ENCODE measurements at places on chromosomes 4 and X.

DNA sequence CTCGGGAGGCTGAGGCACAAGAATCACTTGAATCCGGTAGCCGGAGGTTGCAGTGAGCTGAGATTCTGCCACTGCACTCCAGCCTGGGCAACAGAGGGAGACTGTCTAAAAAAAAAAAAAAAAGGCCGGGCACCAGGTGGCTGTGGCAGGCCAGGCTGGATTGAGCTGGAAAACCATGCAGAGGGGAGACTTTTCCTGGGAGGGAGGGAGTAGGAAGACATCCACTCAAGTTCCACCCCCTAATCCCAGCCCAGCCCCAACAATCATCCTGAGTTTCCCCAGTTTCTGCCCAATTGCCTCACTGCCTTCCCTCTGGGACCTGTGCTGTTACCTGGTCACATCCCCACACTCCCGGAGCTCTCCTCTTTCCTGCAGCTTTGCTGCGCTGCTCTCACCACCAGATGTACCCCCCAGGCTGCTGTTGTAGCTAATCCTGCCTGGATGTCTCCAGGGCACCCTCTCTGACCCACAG, 9.0 kb upstream of the TSPYL2 start:
- DNase-seq, result no peak

DNA sequence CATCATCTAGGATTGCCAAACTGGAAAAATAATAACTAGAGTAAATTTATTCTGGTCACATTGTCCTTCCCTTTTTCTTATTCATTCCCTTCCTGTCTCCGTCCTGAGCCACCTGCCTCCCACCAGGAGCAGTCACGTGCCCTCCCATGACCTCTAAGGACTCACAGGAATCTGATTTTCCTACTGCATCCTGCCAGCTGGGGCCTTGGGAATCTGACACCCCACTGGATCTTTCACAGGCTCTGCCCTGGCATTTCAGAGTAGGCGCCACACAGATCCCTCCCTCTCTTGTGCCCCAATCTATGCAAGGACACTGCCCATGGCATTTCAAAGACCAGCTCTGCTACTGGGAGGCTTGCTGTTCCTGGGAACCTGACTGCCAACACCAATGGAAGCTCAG, 520.5 kb downstream of the PPARGC1A start:
- DNase-seq, result no peak

DNA sequence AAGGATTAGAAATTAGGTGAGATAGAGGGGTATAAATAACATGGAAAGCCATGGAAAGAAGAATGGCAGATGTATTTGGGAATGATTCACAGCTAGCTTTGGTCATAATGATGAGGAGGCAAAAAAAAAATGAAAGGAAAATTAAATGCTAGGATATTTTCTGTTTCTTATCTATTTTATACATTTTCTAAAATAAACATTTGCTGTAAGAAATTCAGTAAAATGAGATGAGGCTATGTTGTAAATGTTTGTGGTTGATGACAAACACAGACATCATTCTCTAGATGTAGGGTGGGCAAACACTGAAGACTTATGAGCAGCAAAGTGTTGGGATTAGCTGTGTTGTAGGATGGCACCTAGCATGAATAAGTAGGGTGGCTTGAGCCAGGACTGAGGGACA, 407.1 kb downstream of the IL15 start:
- DNase-seq, result no peak

- no peak for DNase-seq
These were observed 10.9 kb upstream of the WDFY3 start for GRCh38 chr4:84977396-84977795.

GRCh38 chrX:39661116-39661907, 436.4 kb downstream of the BCOR start:
- DNase-seq, result no peak

DNA sequence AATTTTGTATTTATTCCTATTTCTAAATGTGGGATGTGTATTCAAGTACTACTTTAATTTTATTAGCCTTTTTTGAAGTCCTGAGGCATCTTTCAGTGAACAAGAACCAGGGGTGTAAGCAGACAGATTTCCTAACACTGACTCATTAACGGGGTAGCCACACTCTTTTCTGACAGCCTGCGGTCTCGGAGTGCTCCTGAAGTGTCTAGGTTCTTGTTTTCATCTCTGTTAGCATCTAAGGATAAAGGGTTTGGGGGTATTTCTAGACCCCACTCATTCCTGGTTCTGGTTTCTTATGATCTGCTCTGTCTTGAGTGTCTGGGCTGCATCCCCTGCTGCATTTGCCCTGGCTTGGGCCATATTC, 71.9 kb downstream of the GC start:
- no peak for DNase-seq

DNA sequence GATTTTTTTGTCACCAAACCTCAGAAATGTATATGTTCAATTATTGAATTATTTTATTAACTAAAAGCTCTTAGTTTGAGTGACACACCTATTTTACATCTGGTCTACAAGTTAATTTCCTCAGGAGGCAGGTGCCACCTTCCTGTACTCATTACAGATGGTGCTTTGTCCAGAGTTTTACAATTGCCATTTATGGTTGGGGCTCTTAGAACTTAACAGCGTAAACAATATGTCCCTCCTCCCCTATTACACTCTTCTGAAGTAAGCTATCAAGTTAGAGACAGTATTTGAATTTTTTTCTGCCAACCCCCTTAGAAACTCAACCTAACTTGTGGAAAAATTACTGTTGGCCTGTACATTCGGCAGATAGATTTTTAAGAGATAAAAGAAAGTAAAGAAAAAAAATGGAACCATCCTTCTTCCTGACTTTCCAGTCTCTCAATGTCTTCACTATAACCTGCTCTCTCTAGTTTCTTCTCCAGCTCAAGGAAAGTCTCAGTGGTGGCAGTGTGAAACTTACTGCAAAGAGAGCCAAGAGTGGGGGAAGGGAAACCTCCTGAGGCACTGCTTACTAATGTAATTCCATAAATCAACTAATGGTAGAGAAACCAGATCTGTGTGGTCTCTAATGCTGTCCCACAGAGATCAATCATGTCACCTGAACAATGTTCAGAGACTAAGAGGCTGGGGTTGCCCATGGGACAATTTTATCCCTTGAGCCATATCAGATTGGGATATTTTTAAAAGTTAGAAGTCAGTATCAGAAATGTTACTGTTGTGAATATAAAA, 7.8 kb downstream of the CXXC4 start:
- DNase-seq, result no peak

- no peak for DNase-seq
These were observed 18.1 kb downstream of the KIT start for GRCh38 chr4:54675721-54676461.

DNA sequence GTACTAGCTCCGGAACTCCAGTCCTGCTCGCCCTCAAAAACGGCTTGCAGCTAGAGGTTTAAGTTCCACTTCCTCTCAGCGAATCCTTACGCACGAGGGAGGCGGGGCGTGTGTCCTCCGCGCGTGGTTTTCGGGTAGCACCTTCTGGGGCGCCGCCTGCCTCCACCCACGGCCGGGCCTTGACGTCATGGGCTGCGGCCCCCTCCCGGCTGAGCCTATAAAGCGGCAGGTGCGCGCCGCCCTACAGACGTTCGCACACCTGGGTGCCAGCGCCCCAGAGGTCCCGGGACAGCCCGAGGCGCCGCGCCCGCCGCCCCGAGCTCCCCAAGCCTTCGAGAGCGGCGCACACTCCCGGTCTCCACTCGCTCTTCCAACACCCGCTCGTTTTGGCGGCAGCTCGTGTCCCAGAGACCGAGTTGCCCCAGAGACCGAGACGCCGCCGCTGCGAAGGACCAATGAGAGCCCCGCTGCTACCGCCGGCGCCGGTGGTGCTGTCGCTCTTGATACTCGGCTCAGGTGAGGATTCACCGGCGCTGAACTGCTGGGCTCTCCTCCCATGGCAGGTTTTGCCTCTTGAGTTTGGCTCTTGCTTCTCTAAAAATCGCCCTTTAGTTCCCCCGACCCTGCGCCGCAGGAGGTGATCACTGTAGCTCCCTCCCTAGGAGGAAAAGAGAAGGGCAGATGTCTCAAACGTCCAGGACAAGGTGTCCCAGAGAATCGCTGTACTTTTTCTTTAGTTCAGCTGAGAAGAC, at the start of gene AREG:
Gene AREG (plus strand): TSS at position 246 of the 752 bp plus-strand sequence. CDS start 210 bp downstream, at position 456.
- peak; percentile 83 for DNase-seq

DNA sequence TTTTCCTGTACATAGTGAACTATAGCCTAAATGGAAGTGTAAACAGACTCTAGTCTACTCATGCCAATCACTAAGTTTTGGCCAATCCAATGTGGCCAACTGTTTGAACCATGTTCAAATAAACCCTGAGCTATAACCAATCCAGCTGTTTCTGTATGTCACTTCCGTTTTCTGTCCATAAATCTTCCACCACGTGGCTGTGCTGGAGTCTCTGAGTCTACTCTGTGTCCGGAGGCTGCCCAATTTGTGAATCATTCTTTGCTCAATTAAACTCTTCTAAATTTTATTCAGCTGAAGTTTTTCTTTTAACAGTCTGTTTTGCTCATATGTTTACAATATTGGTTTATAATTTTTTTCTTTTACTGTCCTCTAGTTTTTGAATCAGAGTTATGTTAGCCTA, 112.3 kb upstream of the BANK1 start:
- DNase-seq, result no peak

- no peak for DNase-seq
These were observed 303.8 kb upstream of the KLF3 start for GRCh38 chr4:38360201-38360600.

GRCh38 chrX:31449081-31449480, 377.2 kb upstream of the FTHL17 start:
- no peak for DNase-seq

DNA sequence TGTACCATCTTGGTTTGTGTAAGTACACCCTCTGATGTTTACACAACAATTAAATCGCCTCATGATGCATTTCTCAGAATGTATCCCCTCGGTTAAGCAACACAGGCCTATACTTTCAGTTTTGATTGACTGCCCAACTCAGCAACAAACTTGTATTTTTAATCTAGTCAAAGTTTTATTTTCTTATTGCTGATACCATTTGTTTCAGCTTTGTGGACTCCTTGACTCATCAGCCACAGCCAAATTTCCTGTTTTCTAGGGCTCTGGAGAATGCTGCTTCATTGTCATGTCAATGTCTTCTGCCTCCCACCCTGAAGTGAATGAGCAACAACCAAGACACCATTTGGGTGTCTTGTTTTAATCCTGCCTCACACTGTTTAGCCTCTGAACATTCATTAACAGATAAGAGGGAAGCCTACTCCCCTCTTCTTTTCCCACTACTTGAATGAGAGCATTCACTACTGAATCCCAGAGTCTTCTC, 14.0 kb downstream of the BBS12 start:
- DNase-seq, result no peak

All from chondrocyte (in vitro differentiated cells).